Stimulated activated CD4-positive, alpha-beta T cell treated with anti-CD3 and anti-CD28 coated beads, Interleukin-12 subunit alpha, Interleukin-12 subunit beta, amount 100 ng/mL, for 48 hours (primary cell): ENCODE measurements at places on chromosomes 3 and 15.
A peak's percentile ranks its signal among the peaks of the same experiment; 100 is the strongest.

DNA sequence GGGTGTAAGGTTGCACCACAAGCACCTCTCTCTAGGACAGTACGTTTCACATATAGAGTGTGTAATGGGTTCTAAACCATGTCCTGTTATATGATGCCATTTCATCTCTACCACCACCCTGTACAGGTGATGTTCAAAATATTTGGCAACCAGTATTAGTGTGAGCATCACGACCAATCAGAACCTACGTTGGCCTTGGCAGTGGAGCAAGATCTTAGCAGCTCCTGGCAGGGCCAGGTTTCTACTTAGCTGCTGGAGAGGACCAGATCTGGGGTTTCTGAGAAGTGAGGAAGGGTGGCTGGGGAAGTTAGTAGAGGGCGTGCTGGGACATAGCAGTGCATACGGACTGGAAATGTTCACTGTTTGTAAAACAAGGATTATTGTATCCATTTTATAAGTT is 23.1 kb upstream of the MITF start:
- no peak for DNase-seq

GRCh38 chr15:42348083-42348482 is 11.2 kb upstream of the CAPN3 start:
- DNase-seq, result no peak

DNA sequence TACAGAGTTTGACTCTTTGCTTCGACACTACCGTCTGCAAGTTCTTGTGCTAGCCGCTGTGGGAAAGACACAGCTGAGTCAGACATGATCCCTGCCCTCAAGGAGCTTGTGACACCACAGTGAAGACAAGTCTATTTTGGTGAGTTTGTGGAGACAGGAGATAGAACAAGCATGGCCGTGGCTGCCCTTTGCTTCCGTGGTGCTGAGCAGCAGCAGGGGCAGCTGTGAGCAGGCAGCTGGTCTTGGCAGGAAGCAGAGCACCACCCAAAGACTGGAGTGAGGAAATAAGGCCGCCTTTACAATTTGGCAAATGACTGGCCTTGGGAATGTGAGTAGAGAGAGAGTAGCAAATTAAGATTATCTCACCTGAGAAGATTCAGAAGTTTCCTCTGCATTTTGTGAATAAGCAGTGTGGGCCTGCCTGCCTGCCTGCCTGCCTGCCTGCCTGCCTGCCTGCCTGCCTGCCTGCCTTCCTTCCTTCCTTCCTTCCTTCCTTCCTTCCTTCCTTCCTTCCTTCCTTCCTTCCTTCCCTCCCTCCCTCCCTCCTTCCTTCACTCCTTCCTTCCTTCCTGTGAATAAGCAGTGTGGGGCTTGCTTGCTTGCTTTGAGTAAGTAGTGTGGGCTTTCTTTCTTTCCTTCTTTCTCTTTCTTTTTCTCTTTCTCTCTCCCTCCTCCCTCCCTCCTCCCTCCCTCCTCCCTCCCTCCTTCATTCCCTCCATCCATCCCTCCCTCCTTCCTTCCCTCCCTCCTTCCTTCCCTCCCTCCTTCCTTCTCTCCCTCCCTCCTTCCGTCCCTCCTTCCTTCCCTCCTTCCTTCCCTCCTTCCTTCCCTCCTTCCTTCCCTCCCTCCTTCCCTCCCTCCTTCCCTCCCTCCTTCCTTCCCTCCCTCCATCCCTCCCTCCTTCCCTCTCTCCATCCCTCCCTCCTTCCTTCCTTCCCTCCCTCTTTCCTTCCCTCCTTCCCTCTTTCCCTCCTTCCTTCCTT is 1.6 kb upstream of the GCNT3 start:
- no peak for DNase-seq

- DNase-seq, result no peak
These were observed 21.7 kb downstream of the ATG3 start for GRCh38 chr3:112539825-112540650.

DNA sequence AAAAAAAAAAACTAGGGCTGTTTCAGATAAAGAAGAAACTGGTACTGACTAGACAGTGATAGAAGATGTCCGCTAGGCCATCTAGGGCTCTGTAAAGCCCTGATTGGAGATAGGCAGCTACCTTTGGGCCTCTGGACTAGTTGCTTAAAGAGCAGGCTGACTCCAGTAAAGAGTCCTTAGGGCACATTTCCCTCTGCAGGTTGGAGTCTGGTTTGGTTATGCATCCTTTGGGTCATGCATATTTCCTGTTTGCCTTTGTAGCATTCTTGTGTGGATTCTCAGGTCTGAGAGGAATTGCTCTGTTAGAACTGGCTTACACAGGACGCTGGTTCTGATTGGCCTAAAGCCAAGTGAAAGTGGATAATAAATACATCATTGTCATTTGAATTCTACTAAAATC is 165.5 kb upstream of the LRRN1 start:
- no peak for DNase-seq

DNA sequence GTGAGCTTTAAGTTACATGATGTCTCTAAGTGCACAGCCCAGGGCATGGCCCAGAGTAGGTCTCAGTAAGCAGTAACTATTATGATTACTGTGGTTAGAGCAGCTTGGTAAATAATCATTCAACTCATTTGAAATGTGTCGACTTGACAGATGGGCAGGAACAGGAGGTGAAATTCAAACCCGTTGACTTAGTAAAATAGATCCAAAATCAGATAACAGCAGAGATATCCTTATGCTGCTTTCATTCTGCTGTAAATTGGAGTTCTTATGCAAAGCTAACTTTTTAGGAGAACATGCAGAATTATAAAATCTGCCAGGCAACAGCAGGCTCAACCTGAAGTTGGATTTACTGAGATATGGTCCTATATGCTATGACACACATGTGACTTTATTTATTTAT is 118.7 kb upstream of the KLHL25 start:
- no peak for DNase-seq

DNA sequence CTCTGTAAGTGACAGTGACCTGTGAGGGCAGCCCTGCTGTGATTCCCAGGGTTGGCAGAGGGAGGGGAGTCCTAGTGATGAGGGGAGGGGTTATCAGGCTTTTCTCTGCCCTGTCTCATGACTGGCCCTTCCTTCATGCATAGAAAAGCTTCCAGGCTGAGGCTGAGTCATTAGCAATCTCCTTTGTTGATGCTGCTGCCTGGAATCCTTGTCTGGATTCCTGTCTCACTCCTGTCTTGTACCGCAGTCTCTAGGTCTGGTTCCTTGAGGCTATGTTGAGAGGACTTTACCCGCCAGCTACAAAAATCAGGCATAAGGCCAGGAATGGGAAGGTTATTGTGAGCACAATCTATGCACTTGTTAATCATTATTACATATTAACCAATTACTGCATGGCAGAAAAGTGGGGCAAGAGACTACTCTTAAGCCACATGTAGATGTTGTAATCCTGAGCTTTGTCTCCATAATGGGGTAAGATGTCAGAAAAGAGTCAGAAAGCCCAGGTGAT is 7.2 kb downstream of the KLHL6 start:
- no peak for DNase-seq

DNA sequence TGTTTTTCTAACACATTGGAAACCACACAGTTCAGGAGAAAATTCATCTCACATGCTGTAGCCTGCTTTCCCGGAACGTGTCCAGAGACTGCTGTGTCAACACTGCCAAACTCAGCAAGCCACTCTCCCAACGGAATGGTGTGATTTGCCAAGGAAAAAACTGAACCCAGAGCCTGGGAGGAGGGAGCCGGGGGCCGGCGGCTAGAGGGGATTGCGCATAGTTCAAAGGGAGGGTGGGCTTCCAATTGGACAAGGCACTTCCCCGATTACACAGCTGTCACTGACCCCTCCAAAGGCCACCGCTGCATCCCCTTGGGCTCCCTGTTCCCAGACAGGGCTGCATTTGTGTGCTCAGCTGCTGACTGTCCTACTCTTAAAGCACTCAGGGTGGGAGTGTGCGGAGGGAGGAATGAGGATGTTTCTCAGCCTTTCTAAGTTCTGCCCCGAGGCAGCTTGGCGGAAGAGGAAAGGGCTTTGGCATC is 256.2 kb downstream of the ZNF621 start:
- DNase-seq, result no peak

DNA sequence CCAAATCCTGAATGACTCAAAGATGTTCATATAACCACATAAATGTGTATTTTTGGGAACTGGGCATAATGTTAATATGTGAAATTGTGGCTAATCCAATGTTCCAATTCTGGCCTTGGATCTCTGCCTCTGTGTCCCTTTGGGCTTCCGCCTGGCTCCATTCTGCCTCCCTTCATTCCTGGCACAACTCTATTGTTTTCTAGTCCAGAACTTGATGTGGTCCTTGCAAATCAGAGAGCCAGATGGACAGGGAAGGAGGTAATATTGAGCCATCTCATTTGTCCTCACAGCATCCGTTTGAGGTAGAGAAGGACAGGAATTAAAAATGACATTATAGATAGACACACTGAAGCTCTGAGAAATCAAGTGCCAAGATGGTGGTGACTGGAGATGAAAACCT is 355.7 kb upstream of the TBL1XR1 start:
- DNase-seq, result no peak

GRCh38 chr3:119759962-119760361 is 21.9 kb upstream of the NR1I2 start:
- DNase-seq, result no peak

GRCh38 chr3:128549283-128550112 is 56.5 kb upstream of the GATA2 start:
- no peak for DNase-seq

- DNase-seq, result no peak
These were observed 16.9 kb downstream of the FBLN2 start for GRCh38 chr3:13565581-13566452.

GRCh38 chr15:88631464-88632028 is 7.3 kb upstream of the ISG20 start:
- DNase-seq, result no peak

DNA sequence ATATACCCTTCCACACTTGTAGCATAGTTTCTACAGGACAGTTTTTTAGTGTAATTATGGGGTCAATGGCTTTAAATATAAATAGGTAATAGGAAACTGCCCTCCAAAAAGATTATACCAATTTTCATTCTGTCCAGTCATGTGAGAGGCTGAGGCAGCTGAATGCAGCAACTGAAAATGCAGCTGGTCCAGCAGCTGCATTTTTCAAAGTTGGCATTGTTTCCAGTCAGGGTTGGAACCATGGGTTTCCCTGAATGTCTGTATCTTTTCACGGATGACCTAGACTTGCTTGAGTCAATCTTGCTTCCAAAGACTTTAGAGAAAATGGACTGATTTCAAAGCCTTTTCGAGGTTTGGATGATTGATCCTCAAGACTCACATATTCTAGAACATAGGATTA is 9.9 kb upstream of the KNL1 start:
- no peak for DNase-seq

- peak; percentile 24 for DNase-seq
These were observed 41.6 kb downstream of the NR2C2 start for GRCh38 chr3:14988988-14989394.

DNA sequence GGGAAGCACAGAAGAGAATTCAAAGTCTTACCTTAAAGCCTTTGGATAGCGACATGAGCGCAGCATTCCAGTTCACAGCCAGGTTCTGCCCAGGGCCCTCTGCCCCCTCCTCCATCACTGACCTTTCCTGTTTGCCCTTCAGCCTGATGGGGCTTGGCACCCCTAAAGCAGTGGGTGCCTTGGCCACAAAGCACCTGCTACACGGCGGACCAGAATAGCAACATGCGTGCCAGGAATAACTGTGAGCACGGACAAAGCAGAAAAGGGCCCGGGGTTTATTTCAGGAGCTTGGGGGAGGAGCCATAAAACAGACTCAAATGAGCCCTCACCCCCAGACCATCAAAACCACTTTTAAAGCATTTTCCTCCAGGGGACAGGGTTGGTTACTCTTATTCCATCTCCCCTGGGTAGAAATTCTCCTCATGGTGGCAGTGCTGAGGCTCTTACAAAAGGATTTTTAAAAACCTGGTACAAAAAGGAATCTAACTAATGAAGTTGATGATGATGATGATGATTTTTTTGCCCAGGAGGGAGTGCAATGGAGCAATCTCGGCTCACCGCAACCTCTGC is 135.4 kb downstream of the KLF13 start:
- no peak for DNase-seq
